Sciatic nerve (tissue), 2 donors: ENCODE measurements at places on chromosomes 11 and 22. TPM values are rescaled to one million over a fixed set of nuclear protein-coding genes. Genes with fewer than 3 reads are reported as not detected.

GRCh38 chr11:14644226-14645014 lies 816 bp downstream of the PDE3B start:
- peak; percentile 59 for DNase-seq

DNA sequence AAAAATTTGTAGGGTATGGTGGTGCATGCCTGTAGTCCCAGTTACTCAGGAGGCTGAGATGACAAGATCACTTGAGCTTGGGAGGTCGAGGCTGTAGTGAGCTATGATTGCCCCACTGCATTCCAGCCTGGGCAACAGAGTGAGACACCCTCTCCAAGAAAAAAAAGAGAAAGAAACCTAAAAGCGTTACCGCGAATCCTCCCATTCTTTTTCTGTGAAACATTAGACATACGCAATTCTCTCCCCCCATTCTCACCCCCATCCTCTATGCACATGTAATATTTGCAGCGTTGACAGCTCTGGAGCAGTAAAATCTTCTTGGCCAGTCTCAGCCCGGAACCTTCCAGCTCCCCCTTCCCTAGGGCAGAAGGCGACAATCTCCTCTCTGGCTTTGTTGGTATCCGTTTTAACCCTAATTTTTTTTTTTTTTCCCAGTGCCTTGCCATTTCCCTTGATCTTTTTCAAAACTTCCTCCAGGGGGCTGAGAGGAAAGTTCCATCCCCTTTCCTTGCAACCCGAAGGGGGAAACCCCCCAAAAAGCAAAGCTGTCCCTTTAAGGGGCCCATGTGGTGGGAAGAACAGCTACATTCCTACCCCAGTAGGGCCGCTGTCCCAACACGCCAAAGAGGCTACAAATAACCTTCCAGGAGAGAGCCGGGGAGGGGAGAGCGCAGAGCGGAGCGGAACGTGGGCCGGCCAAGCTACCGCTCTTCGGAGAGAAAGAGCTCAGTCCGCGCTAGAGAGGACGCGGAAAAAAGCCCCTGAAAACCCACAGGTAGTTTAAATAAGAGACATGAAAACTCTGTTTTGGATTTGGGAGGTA lies 1.9 kb downstream of the LRP4 start:
- DNase-seq = no peak

DNA sequence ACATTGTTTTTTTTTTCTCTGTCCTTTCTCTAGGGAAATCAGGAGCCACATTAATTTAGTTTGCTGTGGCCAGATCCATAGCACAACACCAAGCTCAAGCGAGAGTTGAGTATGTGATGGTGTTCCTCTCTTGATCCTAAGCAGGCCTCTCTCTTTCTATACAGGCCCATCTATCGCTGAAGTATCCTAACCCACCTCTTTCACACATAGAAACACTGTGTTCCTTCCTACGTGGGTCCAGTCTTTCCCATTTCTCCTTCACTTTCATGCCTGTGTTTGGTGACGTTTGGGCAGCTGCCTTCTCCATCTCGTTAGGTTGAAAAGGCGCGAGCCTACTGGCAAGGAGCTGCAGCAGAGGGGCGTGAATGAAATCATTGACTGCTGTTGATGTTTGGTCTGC lies 2.4 kb downstream of the PACS1 start:
- no peak for DNase-seq

GRCh38 chr11:28566339-28567089 lies 458.3 kb downstream of the METTL15 start:
- DNase-seq = peak; percentile 60

GRCh38 chr11:128464878-128465450 lies 122.4 kb downstream of the ETS1 start:
- no peak for DNase-seq

- DNase-seq = no peak
These were observed 3.7 kb downstream of the PTPRCAP start for GRCh38 chr11:67433536-67434394.

GRCh38 chr11:23540101-23540561 lies 679.9 kb upstream of the CCDC179 start:
- DNase-seq = no peak

The SMIM35 gene
- not detected for total RNA-seq

The PDGFD gene
- total RNA-seq = 19.6 TPM

The PLAAT2 gene
- total RNA-seq = not detected

The C11orf21 gene
- total RNA-seq = 3.1 TPM

The SCGB1D2 gene
- total RNA-seq = not detected
